ENCODE measurements at places on chromosomes 5 and 9.

- peak; percentile 33 for DNase-seq
Measured at GRCh38 chr5:145811834-145812625, 23.1 kb downstream of the PRELID2 start.

GRCh38 chr9:70868661-70869652, 252.5 kb downstream of the TRPM3 start:
- DNase-seq = peak; percentile 49

DNA sequence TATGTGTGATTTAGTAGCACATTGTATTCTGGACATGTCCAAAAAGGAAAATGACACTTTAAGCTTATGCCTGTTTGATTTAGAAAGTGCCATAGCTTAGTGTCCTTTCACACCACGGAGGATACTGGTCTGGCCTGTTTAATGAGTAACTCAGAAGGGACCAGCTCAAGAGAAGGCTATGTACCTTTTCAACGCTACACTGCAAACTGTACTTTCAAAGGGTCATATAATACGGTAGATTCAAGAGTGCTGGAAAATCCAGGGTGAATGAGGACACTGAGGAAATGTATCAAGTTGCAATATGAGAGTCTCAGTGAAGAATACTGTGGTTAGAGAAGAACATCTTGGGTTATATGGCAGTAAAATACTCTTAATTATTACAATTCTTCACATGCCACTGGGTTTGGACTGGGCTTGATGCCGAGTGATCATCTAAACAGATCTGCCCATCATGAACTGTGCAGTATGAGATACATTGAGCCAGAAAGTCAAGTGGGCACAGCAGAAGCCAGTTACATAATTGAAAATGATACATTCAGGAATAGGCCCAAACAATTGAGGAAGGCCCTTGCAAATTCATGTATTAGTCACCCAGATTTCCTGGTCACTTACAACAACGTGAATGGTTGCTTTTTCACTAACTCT, 1211.5 kb upstream of the CDH9 start:
- DNase-seq = no peak

DNA sequence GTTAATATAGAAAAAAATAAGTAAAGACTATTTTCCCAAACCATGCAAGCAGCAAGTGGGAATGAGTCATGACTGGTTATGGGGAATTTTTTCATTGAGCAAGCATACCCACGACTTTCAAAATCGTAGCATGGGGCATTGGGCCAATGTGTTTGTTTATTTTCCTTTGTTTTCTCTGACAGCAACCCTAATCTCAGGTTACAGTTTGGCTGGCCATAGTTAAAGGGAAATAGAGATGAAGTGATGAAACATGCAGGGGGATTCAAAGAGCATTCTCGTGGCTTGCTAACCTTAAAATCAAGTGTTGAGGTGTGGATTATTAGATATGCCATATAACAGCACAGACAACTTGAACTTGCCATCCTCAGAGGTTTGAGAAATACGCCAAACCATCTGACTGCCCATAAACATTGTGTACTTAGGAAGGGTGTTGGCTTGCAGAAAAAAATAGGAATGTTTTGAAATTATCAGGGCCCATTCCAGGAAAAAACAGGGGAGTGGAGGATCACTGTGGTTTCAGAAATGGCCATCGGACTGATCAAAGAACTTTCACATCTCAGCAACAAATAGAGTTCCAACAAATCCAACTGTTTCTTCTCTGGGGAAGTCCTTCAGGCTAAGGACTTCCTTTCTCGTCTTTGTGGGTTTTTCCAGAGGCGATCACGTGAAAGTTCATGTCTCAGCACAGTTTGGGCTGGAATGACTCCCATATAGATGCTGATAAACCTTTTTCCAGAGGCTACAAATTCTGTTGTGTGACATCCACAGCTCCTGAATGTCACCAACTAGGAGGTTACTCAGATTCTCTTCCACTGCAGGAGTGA, 259.1 kb downstream of the SYK start:
- DNase-seq = peak; percentile 15

- DNase-seq = no peak
Measured at GRCh38 chr9:84542554-84542953, 127.0 kb upstream of the NTRK2 start.
